ENCODE measurements at places on chromosomes 12 and 14.
A peak's percentile ranks its signal among the peaks of the same experiment; 100 is the strongest.

DNA sequence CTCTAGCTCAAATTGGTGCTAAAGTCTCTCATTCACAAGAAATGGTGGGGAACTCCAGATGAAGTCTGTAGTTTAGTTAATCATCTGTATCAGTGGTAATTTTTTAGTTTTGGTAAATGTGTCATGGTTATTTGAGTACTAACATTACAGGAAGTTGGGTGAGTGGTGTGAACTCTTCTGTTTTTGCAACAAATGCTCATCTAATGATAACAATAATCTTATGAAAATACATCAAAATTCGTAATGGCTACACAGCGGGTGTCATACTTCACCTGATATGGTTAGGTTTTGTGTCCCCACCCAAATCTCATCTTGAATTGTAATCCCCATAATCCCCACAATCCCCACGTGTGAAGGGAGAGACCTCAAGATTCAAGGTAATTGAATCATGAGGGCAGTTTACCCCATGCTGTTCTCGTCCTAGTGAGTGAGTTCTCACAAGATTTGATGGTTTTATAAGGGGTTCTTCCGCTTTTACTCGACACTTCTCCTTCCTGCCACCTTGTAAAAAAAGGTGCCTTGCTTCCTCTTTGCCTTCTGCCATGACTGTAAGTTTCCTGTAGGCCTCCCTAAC, 209.3 kb upstream of the FOXN3 start:
- DNase-seq = no peak

GRCh38 chr12:124294780-124295341, at the start of gene RFLNA:
Gene RFLNA (plus strand): TSS chr12:124295093. CDS start chr12:124295430, 337 bp downstream.
- peak; percentile 23 for DNase-seq

GRCh38 chr12:2697057-2697800, 97.5 kb upstream of the FKBP4 start:
- no peak for DNase-seq

- no peak for DNase-seq
These were observed 4.0 kb downstream of the CHGA start for GRCh38 chr14:92926931-92927330.

DNA sequence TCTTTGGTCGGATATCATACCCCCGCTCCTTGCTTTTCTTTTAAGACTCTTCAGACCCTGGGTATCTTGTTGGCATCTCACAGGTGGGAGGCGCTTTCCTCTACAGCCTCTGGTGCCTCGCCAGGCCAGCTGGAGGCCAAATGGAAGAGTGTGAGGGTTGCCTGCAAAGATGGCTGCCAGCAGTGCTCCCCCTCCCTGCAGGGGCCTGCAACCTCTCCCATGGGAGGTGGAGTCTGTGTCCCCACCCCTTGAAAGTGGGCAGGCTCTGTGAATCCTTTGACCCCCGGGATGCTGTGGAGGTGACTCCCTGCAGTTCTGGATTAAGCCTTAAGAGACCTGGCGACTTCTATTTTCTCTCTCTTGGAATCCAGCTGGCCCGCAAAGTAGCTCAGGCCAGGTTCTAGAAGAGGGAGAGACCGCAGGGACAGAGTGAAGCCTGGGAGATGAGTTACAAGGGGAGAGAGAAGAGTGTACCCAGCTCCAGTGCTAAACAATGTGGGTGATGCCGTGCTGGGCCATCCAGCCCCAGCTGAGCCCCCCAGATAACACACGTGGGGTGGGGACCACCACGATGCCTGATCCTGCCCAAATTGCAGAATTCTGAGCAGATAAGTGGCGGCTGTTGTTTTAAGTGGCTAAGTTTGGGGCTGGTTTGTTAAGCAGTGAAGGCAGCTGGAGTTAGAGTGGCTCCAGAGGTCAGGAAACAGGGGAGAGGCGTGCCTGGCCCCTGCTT, 37.9 kb upstream of the NCOR2 start:
- no peak for DNase-seq

DNA sequence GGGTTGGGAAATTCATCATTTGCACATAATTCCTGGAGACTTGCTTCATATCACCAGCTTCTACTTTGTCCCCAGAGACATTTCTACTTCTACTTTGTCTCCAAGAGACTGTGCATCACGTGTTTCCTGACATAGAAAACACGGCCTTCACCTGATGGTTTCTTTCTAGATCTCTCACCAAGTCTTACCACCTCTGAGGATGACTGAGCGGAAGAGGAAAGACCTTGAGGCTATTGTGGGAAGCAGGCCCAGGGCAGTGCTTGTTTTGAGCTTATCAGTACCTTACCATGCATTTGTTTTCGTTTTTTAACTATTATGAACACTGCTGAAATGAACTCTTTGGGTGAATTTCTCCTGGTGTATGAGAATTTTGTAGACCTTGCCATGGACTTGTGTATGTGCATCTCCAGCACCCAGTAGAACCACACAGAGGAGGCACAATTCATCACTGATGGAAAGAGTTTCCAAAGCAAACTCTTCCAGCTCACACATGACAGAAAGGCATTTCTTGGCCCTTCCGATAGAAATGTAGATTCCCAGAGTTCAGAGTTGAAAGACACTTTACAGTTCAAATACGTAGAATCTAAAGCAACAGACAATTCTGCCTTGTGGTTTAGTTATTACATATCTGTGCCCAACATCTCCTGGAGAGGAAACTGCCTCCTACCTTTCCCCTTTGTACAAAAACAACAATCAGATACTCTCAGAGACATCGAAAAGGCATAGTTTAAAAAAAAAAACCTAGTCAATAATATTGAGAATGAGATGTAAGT, 434.7 kb downstream of the FUT8 start:
- DNase-seq = no peak

GRCh38 chr12:47747126-47747525, 11.6 kb downstream of the RAPGEF3 start:
- DNase-seq = no peak

DNA sequence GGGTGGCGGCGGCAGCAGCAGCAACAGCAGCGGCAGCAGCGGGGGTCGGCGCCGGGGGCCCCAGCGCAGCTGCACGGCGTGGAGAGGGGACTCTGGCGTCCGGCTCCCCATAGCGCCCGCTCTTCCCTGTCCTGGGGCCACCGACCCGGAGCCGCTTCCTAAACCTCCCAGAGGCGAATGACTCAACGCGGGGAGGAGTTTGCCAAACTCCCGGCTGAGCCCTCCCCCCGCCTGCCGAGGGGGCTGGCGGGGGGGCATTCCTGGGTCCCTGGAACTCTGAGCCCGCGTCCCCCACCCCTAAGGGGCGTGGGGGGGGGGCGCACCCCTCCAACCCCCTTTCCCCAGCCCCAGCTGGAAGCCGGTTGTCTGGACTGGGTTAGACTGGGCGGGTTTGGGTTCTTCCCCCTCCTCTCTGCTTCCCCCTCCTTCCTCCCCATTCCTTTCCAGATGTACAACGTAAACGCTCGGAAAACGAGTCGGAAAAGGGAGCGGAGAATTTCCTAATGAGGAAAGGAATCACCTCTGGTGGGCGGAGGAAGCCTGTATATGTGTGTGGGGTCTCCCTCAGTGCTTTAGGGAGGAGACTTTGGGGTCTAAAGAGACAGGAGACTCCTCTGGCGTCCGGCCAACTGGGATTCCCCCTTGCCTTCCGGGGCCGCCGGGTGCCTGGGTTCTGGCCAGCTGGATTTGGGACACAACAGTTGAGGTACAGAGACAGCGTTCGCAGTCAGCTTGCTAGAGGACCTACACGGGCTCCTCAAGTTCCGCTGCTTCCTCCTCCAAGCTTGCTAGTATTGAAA, at the start of gene ITGA5:
Gene ITGA5, minus strand, starts transcription at position 179 of the 800 bp plus-strand sequence. Its CDS starts 68 bp downstream, at position 111.
- DNase-seq = peak; percentile 84

DNA sequence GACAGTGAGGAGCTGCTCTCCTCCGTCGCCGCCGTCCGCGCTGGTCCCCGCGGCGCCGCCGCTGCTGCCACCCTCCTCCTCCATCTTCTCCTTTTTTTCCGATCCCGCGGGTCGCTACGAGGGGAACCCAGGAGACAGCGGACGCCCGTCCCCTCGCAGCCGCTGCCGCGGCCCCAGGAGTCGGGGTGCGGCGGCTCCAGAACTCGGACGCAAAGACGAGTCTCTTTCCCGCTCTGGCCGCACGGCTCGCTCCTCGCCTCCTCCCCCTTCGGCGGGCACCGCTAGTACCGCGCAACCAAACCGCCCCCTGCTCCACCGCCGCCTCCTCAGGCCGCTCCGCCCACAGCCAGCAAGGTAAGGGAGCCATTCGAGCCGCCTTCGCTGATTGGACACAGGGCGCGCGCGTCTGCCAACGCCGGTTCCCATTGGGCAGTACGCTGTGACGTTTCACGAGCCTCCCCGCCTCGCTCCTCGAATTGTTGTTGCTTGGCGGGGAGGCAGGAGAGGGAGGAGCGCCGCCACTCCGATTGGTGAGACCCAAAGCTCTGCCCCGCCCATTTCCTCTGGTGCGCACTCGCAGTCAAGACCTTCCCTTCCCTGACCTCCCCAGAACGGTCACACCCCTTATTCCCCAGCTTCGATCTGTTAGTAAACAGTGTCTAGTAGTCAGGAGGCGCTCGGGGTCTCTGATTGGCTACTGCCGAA, at the start of gene RPS6KA5:
Gene RPS6KA5, minus strand, starts transcription at position 291 of the 705 bp plus-strand sequence. Its CDS starts 207 bp downstream, at position 84.
- DNase-seq = peak; percentile 99

DNA sequence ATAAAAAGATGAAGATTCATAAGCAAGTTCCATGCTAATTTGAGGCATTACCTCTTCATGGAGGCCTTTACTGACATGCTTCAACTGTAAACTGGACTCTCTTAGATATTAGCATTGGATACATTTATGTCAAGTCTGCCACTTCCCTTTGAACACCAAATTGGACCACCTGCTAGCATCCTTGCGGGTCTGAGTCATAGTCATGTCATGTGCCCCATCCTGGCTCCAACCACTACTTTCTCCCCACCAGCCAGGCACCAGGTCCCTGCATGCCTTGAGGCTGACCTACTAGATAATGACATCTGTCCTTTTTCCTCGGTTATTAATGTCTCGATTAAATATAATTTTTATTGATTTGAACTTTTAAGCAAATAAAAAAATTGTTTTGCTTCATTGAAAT, 32.9 kb upstream of the EEA1 start:
- DNase-seq = peak; percentile 51

DNA sequence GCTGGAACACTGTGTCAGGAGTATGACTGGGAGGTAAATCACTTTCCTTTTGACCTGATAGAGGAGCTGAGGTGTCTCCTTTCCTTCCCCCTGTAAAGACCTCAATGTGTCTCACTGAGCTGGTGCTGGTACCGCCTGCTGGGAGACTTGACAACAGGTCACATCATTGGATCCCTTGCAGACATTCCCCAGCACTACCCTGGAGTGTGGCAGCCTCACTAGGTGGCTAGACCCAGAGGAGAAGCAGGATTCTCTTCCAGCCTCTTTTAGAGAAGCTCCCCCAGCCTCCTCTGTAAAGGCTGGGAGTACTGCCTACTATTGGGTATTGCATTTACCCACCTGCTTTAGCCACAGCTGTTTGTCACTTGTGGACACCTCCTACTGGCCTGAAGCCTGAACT, 223.9 kb downstream of the ADGRD1 start:
- DNase-seq = no peak

- no peak for DNase-seq
These were observed 2.6 kb upstream of the SLC35E3 start for GRCh38 chr12:68743356-68743755.

DNA sequence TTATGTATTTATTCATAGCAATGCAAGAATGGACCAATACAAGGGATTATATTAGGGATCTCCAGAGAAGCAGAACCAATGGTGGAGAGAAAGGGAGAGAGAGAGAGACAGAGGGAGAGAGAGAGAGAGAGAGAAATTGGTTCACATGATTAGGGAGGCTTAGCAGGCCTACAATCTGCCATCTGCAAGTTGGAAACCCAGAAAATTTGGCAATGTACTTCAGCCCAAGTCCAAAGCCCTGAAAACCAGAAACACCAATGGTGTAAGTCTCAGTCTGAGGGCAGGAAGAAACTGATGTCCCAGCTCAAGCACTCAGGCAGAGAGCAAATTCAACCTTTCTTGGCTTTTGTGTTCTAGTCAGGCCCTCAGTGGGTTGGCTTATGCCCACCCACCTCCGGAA, 48.7 kb upstream of the CMKLR1 start:
- no peak for DNase-seq

DNA sequence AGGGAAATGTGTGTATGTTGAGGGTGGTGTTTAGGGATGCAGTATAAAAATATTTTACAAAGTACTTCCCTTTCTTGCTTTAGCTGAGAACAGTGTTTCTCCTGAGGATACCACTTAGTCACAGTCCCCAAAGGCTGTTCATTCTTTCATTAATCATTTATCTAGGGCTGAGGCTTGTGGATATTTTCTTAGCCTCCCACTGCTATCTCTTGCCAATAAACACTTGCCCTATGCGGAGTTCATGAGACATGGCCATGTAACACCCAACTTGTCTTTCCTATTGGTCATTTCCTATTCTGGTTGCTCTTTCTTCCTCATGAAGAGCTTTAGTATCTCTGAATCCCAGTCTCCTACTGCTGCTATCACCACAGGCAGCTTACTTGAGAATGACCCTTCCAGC, 75.1 kb downstream of the ETNK1 start:
- no peak for DNase-seq

GRCh38 chr14:58258156-58258555, 13.5 kb downstream of the PSMA3 start:
- DNase-seq = no peak

GRCh38 chr12:67752226-67752732, 103.7 kb downstream of the DYRK2 start:
- no peak for DNase-seq

DNA sequence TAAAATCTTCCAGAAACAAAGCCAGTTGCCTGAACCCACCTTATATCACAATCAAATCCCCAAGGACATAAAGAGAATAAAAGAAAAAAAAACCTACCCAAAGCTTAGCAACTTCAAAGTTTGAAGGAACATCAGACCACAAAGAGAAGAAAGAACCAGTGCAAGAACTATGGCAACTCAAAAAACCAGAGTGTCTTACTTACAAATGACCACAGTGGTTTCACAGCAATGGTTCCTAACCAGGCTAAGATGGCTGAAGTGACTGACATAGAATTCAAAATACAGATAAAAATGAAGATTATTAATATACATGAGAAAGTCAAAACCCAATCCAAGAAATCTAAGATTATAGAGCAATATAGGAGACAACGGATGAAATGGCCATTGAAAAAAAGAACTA, 56.7 kb downstream of the APOBEC1 start:
- DNase-seq = no peak

All from MG63 (cell line).